Fibroblast of pulmonary artery (primary cell): ENCODE measurements at places on chromosomes 1 and 21.
A peak's percentile ranks its signal among the peaks of the same experiment; 100 is the strongest.

DNA sequence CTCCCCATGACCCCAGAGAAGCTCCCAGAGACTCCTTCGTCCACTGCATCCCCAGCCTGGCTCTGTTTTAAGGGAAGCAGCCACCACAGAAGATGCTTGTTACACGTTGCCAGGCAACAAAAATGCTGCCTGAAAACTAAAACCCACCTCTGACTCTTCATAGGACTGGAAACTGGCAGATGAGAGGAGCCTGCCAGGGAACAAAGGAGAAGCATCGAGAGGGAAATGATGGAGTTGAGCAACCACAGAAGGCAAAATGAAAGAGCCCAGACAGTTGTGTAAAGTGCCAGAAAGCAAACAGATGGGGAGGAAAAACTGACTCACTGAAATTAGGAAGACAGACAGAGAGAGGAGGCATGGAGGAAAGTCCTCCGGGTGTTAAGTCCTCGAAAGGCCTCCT lies 118.4 kb downstream of the KCNN3 start:
- peak; percentile 82 for DNase-seq

- no peak for DNase-seq
Observed at GRCh38 chr1:222418654-222419053, 129.2 kb downstream of the HHIPL2 start.

- peak; percentile 74 for DNase-seq
Observed at GRCh38 chr1:179251675-179252074, 22.2 kb upstream of the ABL2 start.

- DNase-seq, result no peak
Observed at GRCh38 chr1:214420833-214421232, 130.6 kb downstream of the PTPN14 start.

GRCh38 chr1:168466092-168466713 lies 77.6 kb downstream of the XCL2 start:
- peak; percentile 85 for DNase-seq

DNA sequence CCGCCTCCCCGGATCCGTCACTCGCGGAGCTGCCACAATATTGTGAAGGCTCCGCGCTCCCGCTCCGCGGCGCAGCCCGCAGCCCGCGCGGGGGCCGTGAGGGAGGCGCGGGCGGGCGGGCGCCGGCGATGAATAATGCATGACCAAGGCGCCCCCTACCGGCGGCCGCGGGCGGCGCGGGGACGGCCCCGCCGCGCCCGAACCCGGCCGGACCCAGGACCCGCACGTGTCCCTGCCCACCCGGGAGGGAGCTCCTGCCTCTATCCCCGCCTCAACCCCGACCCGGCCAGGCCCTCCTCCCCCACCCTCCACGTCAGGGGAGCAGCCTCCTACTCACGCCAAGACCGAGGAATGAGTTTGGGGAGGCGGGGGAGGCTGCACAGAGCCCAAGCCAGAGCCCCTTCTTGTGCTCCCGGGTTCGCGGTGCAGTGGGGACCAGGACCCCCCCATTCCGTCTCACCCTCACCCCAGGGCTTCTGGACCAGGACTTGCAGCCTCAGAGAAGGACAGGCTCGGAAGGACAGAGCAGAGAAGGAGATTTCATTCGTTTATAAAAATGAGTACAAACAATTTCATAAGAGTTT lies 70.8 kb upstream of the CASZ1 start:
- DNase-seq, result peak; percentile 21

DNA sequence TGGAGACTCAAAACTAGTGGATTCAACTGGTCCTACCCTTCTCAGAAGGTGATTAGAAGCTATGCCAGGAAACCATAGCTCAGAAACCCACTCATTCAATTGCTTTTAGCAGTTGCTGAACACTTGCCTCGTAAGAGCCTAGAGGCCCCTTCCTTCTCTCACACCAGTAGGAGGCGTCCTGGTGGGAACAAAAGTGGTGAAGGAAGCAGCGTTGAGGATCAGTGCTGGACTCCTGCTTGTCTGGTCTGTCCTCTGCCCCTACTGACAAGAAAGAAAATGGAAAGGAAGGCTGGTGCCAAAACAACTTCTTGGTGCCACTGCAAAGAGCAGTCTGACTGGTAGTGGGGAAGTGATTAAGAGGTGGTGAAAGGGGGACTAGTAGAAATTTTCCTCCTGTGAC lies 269.7 kb downstream of the LMO4 start:
- no peak for DNase-seq

- no peak for DNase-seq
Observed at GRCh38 chr1:185406006-185406690, 89.1 kb upstream of the IVNS1ABP start.

DNA sequence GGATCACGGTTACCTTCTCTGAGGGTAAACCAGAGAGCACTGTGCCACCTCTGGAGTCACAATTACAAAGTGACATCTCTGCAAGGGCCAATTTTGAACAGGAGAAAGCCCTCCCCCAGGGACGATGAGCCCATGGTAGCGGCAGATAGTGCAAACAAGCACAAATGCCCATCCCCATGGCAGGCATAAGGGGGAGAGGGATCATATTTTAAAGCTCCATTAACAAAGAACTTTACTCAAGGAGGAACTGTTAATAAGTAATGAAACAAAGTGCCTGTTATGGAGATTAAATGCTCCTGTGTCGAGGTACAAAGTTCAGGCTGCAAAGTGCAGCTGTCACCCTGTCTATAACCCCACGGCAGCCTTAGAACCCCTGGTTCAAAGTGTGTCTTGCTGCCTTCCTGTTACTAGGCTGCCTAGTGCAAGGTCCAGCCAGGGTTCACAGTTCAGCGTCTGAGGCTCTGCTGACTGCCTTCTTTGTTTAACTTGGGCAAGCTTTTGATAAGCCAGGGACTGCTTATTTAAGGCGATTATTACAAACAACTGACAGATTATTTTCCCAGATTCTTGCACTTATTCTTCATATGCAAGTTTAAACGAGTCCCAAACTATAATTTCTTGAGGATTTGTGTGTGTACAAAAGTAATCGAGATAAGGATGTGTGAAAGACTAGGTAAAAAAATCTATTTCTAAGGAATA lies 75.7 kb upstream of the NRIP1 start:
- DNase-seq, result no peak

DNA sequence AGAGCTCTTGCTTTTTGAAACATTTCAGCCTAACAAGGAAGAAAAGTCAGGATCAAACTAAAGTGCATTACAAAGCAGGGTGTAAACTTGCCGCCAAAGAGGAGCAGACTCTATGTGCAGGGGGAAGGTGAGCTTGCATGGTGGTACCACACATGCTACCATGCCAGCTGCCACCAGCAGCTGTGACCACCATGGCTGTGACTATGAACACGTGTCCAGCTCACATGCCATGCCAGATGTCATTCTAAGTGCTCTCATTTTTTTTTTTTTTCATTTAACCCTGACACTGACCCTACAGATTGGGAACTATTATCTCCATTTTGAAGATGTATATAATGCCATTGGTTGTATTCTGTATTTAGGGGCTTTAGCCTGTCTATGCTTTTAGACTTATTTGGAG lies 79.0 kb downstream of the PCP4 start:
- DNase-seq, result no peak

DNA sequence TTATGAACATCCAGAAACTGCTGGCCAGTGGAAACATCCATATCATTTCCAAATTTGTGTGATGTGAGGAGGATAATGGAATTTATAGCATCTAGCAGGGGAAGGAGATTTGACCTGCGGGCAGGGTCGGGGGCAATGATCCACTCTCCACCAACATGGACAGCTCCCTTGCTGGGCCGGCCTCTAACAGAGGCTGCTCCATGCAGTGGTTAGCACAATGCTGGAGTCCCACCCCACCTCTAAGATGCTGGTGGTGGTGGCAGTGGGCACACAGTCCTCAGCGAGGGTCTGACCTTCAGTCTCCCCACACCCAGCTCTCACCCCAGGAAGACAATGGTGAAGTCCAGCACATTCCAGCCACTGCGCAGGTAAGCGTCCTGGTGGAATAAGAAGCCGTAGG lies 18.7 kb downstream of the CACNA1S start:
- no peak for DNase-seq

DNA sequence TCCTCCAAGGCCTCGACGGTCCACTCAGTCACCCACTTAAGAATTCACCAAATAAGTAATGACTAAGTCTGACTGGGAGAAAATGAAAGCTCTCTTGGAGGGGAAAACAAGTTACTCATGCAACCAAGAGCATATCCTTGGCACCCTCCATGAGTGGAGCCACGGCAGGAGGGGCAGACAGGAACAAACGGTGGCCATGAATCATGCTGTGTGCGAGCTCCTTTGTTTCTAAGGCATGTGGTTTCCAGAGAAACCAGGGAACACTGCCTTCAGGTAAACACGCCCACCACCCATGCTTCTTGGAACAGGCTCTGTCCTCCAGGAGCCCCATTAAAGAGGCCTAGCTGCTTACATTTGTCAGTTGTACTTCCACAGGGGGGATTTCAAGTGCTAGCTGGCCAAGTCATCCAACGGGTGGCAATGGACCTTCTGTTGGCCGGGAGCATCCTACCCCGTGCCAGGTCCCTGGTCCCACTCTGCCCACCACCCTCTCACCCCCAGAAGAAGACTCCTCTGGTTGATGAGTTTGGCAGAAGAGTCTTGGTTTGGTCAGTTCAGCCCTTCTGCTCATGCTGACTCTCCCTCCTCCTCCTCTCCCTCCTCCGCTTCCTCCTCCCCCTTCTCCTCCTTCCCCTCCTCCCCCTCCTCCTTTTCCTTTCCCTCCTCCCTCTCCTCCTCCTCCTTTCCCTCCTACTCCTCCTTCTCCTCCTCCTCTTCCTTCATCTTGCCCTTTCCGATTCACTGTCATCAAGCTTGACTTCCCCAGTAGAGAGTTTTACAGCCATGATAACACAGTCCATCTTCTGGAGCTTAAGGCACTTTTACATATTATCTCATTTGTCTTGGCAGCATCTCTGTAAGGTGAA lies 107.6 kb downstream of the CCDC185 start:
- peak; percentile 91 for DNase-seq

- DNase-seq, result peak; percentile 47
Observed at GRCh38 chr1:58971629-58972140, 187.8 kb upstream of the JUN start.

DNA sequence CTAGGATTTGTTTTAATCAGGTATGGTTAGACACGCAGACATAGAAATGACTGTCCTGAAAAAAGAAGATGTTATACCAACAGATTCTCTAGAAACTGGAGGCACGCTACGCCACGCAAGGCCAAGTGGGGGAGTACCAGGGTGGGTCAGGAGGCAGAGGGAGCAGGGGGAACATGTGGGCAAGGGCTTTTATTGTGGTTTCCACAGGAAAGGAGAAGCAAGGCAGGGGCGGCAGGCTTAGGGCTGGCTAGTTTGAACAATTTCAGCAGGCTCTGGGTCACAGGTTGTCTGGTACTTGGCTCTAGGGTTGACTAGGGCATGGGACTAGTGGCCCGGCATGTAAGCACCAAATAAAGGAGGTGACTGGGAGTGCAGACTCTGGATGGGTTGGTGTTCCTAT lies 7.2 kb downstream of the MTARC2 start:
- DNase-seq, result no peak

GRCh38 chr1:225415307-225415706 lies 12.5 kb downstream of the LBR start:
- no peak for DNase-seq

- peak; percentile 58 for DNase-seq
Observed at GRCh38 chr1:222928212-222928611, 113.4 kb downstream of the DISP1 start.

GRCh38 chr1:196660852-196661251 lies 9.0 kb downstream of the CFH start:
- DNase-seq, result peak; percentile 60

- DNase-seq, result no peak
Observed at GRCh38 chr1:167013108-167013929, 24.2 kb downstream of the MAEL start.

DNA sequence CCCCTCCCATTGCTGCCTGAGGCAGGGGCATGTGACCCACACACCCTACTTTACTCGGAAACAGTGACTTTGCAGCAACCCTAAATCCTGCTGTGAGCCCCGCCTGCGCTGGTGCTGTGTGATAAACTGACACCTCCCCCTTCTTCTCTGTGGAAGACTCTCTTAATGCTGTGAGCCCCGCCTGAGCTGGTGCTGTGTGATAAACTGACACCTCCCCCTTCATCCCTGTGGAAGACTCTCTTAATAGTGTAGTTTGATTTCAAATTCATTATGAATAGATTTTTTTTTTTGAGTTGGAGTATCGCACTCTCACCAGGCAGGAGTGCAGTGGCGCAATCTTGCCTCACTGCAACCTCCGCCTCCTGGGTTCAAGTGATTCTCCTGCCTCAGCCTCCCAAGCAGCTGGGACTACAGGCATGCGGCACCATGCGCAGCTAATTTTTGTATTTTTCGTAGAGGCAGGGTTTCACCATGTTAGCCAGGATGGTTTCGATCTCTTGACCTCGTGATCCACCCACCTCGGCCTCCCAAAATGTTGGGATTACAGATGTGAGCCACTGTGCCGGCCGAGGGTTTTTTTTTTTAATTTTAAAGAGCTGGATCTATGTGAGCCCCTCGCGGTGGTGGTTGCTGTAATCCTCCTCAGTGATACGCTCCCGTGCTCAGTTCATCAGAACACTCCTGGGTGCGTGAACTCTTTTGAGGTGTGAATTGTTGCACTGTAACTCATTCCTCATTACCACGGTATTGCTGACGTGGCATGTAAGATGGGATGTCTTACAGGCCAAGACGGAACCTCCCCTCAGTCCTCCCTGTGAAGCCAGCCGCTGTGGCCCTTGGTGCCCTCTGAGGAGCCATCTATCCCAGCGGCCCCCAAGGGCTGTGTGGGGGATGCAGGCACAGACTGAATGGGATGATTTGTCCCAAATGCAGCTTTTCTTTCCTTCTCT lies 60.3 kb downstream of the GALNT2 start:
- no peak for DNase-seq

DNA sequence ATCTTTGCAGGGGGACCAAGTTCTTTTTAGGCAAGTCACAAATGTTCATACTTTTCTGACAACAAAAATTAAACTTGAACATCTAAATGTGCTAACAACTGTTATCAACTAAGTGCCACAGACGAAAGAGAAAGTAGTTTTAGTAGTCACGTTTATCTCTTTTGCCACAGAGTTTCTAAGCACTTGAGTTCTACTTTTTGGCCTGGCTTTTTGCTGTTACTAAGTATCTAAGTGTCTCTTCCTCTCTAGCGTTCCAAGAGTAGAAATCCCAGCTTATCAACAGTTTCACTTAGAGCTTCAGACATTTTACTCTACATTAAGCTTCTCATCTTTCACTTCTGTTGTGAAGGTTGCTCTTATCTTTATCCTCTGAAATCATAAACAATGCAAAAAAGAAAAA lies 34.2 kb downstream of the GATAD2B start:
- peak; percentile 22 for DNase-seq

DNA sequence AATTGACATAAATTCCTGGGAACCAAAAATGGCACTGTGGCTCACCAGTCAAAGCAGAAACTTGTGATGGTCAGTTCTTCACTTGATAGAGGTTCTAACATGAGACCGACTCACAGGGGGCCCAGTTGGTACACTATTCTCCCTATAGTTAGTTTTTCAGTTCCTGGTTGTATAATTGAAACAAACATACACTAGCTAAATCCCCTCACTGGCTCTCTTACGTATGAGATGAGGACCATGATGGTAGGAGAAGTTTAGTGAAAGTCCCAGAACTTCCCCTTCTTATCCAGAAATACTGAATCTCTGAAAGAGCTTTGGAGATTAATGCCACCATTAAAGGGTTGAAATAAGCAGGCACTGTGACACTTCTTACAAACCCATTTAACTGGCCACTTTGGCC lies 2.8 kb upstream of the S100B start:
- no peak for DNase-seq
